RPMI8226 (cell line): ENCODE measurements at places on chromosomes 12 and 14.

GRCh38 chr12:46430340-46430948, 57.9 kb upstream of the SLC38A2 start:
- DNase-seq: no peak

- no peak for DNase-seq
Observed at GRCh38 chr12:6430124-6430989, 14.4 kb upstream of the CD27 start.

GRCh38 chr14:71230897-71231296, 323.6 kb downstream of the PCNX1 start:
- no peak for DNase-seq

GRCh38 chr12:85237327-85237726, 42.7 kb upstream of the ALX1 start:
- DNase-seq: no peak

DNA sequence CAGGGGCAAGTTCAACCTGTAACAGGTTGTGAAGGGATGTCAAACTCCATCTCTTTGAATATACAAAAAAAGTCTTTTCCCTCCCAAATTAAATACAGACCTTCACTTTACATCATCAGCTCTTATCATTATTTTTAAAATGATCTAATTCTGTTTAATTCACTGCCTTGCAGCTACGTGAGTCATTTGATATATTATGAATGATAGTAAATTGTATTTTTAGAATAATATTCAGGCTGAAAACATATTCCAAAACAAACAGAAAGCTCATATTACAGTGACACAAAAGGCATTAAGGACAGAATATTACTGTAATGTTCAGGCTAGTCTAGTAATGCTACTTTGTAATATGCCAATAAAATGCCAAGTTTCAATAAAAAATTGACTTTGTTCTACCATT, 53.3 kb downstream of the BCAT1 start:
- no peak for DNase-seq

DNA sequence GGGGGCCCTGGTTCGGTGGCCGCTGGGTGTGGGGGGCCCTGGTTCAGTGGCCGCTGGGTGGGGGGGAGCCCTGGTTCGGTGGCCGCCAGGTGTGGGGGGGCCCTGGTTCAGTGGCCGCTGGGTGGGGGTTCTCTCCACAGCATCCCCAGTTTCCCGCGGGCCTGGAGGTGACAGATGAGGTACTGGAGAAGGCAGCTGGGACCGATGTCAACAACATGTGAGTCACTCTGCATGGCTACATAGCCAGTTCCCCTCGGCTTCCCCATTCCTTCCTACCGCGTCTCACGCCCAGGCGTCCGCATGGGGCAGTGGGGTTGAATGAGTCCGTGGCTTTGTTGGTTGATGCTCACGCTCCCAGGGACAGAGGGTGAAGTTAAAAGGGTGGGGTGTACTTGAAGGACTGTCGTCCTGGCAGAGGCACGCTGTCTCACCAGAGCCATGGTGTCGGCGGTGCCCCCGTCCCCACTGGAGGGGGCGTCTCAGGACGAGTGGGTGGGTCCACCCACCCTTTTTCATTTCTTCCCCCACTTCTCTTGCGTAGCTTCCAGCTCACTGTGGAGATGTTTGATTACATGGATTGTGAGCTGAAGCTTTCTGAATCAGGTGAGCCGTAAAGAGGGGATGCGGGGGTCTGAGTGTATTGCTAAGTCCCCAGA, 15.6 kb downstream of the HIP1R start:
- no peak for DNase-seq

- DNase-seq: peak; percentile 26
Observed at GRCh38 chr14:34161351-34162082, 210.6 kb upstream of the EGLN3 start.

DNA sequence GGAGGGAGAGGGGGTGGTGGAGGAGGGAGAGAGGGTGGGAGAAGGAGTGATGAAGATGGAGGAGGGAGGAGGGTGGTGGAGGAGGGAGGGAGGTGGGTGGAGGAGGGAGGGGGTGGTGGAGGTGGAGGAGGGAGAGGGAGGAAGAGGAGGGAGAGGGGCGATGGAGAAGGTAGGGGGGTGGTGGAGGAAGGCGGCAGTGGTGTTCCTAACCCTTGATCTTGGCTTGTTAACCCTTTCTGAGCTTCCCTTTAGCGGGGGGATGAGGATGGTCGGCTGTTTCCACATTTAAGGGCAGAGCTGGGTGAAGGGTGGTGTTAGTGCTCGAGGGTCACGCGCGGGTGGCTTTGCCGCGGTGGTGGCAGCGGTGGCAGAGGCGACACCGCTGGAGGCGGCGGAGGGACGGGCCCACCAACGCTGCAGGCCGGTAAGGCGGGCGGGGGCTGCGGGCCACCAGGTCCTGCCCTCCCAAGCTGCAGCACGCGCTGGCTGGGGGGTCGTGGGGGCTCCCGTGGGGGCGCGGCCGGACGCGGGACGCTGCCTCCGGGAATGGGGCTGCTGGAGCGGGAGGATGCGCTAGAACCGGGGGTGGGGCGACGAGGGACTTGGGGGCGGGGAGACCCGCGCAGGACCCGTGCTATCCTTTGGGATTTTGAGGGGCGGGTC, 156.3 kb downstream of the PTPN11 start:
- DNase-seq: no peak
